ENCODE measurements at places on chromosomes 1 and 21.

DNA sequence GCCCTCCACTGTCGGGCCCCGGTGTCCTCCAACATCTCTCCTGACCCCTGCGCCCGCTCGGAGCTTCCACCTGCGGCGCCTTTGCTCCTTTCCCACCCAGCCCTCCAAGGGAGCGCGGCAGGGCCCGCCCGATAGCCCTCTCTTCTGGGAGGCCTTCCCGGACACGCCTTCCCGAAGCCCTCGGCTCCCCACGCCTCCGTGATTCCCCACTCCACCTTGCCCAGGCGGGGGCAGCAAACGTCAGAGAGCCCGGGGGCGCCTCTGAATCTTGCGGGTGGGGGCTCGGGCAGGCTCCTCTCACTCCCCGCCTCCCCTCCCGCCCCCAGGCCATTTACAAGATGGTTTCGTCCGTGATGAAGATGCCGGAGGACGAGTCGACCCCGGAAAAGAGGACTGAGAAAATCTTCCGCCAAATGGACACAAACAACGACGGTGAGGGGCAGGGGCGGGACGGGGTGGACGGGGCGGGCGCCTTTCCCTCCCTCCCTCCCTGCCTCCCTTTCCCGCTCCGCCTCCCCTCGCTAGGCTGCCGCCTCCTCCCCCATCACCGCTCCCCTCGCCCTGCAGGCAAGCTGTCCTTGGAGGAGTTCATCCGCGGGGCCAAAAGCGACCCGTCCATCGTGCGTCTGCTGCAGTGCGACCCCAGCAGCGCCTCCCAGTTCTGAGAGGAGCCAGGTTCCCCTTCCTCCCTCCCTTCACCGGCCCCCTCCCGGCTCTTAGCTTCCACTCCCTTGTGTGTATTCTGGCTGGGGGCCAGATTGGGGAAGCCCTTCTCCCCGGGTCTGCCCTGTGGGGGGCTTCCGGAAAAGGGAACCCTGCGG lies 7.1 kb downstream of the HPCA start:
- no peak for DNase-seq

DNA sequence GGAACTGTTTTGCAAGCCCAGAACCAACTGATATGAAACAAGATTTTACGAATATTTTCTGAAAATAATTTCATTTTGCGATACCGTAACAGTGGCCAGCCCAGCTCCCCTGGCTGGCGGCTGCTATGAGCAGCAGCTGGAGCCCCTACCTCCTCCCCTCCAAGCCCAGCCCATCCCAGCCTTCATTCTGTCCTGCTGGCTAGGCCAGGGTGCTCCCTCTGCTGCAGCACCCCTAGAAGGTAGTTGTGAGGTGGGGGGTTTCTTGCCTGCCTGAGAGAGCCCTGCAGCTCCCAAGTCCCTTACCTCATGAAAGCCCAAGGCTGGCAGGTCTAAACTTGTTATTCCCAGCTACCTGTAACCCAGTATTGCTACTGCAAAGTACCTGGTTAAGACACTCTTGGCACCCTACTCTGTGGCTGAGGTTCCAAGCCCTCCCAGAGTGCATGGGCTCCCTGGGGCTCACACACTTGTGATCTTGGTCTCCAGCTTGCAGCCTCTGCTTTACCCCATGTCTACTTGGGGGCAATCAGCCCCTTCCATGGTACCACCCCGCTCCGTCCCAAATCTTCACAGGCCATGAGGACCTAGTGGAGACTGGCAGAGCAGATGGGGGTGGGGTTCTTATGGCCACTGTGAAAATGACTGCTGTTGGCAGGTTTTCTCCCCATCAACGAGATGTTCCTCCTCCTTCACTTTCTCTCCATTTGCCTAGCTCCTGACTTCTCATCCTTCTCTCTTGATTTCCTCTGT lies 239.8 kb downstream of the TRABD2B start:
- no peak for DNase-seq

- no peak for DNase-seq
Measured at GRCh38 chr1:23555986-23556634, 3.2 kb downstream of the ID3 start.

- no peak for DNase-seq
Measured at GRCh38 chr1:213131851-213132655, 81.0 kb downstream of the RPS6KC1 start.

GRCh38 chr1:177274687-177275211 lies 104.0 kb downstream of the BRINP2 start:
- DNase-seq, result no peak

DNA sequence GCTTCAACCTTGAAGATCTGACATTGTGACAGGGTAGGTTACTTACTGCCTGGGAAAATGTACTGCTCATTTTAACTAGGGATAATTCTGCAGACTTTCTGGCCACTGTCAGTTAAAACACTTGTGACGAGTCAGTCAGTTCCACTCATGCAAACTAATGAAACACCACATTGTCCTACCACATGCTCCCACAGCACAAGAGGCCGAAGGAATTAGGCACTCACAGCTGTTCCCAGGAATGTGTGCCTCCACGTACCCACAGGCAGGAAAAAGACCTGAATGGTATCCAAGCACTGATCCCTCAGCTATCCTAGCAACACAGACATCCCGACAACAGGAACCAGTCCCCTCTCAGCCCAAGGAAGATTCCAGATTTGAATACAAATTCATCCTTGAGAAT lies 12.3 kb downstream of the BCAR3 start:
- DNase-seq, result no peak

GRCh38 chr1:156229809-156230472 lies 12.0 kb upstream of the BGLAP start:
- DNase-seq, result no peak

DNA sequence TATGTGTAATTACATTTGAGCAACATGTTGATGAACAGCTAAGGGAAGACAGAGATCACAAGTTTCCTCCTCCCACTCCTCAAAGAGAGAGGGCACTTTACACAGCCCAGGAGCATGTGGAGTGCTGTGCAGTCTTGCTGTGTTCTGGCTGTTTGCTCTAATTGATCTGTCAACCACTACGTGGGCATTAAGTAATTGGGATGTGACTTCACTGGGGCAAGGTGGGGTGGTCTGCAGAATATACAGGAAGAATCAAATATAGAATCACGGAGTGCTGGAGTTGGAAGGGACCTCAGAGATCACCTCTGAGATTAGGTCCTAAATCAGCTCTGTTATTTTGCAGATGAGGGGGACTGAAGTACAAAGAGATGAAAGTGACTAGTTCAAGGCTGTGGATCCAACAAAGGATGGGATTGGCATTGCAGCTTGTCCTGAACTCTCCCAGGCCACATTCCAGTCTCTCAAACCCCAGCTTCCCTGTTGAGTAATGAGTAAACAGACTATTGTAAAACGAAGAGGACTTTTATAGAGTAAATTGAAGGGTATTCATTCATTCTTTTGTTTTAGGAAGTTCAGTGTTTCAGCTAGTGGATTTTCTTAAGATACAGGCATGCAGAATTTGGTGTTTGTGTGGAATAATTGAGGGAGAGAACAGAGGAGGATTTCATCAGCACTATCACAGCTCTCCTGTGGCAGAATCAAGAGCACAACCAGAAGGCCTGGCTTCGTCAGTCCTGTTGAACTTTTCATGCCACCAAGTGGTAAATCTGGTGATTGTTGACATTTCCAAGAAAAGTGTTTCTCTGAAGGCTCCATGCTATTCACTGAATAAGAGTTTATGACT lies 22.4 kb downstream of the NOS1AP start:
- no peak for DNase-seq

DNA sequence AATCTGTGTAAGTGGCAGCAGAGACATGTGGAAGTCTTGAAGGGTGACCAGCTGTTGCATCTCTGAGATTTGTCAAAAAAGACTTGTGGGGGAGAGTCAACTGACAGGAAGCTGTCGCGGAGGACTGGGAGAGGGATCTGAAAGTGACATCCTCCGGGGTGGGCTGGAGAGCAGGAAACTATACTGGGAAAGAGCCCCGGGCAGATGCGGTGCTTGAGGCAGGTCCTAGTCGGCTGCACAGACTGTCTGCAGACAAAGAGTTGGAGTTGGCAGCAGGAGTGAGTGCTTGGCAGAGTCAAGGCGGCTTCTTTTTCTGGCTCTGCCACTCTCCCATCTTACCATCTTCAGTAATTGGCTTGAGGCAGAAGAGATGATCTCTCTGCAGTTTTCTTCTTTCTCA lies 294.0 kb upstream of the C1orf87 start:
- no peak for DNase-seq

GRCh38 chr1:226697151-226697928 lies 41.7 kb downstream of the ITPKB start:
- DNase-seq, result no peak

DNA sequence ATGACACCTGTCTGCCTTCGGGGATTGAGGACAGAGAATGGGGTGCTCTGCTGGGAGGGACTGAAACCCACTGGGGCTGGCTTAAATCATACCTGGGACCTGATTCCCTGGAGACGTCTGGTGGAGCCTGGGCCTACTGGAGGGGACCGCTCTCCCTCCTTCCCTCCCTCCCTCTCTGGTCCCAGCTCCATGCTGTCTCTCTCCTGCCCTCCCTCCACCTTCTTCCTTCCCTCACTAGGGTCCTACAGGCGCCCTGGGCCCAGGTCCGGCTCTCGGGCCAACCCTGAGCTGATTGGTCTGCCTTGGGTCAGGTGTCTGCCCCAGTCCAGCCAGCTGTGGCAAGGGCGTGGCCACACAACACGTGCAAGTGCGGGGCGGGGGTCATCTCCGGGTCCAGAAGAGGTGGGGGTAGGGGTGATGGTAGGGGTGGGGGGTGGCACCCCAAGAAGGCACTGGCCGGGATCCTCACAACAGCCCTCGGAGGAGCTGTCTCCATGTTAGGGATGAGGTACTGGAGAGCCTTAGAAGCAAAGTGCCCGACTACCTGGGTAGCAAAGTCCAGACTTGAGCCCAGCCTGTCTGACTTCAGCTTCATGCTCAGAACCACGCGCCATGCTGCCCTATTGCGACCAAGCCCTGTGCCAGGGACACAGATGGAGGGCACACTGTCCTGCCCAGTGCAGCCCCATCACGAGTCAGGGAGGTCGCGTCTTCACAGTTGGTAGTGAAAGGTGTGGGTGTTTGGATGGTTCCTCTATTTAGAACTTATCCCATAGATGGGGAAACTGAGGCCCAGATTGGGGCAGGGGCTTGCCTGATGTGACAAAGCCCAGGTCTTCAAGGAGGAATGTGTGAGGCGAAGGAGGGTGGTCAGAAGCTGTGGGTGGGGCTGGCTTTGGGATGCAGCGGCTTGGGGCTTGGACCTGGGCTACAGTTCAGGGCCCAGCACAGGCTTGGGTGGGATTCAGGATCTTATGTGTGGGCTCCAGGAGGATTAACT lies 574.1 kb downstream of the PTPRU start:
- no peak for DNase-seq

GRCh38 chr1:56187405-56187804 lies 392.0 kb downstream of the PLPP3 start:
- no peak for DNase-seq

- DNase-seq, result no peak
Measured at GRCh38 chr21:14753466-14754258, 207.5 kb upstream of the SAMSN1 start.

GRCh38 chr1:151729966-151730291 lies 8.6 kb downstream of the RIIAD1 start:
- no peak for DNase-seq

Measured in GM13977 (cell line).